ENCODE measurements at places on chromosomes 11 and 22.

DNA sequence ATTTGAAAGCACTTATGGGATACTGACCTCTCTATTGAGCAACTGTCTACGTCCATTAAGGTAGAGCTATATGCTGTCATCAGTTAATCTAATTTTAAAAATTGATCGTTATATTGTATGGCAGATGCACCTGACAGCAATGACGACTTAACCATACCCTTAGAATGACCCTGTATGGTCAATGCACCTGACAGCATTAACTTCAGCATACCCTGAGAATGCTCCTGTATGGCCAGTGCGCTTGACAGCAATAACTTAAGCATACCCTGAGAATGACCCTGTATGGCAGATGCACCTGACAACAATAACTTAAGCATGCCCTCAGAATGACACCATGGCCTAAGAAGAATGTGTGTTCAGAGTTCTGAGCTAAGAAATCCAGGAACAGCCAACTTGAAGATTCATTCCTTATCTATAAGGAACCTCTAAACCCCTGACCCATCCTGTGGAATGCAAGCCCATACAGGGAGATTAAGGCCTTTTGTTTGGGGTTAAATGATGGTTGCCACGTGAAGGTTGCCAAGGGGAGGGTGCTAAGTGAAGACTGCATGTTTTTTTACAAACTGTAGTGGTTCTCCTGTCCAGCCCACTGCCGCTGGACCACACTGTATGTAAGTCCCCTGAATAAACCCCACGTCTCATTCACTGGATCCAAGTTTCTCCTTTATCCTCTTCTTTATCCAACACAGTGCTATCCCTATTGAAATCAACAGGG is 138.3 kb downstream of the GUCY1A2 start:
- no peak for DNase-seq

GRCh38 chr11:14914536-14914935 is 22.5 kb upstream of the CYP2R1 start:
- DNase-seq, result no peak

DNA sequence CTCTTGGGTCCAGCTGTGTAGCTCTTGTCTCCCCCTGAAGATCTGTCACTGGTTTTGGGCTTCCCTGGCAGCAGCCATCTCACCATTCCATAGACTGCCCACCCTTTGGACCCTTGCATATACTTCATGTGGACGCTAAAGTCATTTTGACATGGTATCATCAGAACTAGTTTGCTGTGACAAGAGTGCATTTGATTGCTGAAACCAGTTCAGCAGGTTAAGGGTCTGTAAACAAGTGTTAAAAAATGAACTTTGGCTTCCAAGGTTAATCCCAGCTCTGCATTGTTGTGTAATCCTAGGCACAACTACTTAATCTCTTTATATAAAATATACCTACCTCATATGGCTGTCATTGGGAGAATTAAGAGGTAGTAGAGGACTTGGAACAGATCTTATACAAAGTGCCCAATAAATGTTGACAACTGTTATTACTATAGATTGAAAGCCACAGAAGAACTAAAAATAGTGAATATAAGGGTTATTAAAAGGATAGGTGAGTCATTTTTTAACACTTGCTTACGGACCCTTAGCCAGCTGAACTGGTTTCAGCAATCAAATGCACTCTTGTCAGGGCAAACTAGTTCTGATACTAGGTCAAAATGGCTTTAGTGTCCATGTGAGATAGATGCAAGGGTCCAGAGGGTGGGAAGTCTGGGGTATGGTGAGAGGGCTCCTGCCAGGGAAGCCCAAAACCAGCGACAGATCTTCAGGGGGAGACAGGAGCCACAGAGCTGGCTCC is 29.4 kb downstream of the CCDC90B start:
- no peak for DNase-seq

- no peak for DNase-seq
These were observed 1112.0 kb upstream of the CCDC90B start for GRCh38 chr11:84398017-84398626.

Measured in inflammatory macrophage treated with lipopolysaccharide for 1 hour (primary cell).